CD4-positive, alpha-beta T cell treated with Interleukin-6 for 4 hours (primary cell): ENCODE measurements at places on chromosomes 11 and 22.

- DNase-seq: no peak
These were observed 214.1 kb downstream of the TBC1D22A start for GRCh38 chr22:46976598-46976997.

- no peak for DNase-seq
These were observed 178.2 kb upstream of the TMEM45B start for GRCh38 chr11:129637473-129637872.

DNA sequence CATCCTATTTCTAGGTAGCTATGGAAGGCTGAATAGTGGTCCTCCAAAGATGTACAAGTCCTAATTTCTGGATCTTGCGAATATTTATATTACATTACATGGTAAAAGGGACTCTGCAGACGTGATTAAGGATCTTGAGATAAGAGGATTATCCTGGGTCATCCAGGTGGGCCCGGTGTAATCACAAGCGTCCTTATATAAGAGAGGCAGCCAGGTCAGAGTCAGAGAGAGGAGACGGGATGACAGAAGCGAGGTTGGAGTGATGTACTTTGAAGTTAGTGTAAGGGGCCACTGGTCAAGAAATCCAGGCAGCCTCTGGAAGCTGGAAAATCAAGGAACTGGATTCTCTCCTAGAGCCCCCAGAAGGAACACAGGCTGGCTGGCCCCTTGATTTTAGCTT is 70.1 kb upstream of the MYOD1 start:
- DNase-seq: no peak

DNA sequence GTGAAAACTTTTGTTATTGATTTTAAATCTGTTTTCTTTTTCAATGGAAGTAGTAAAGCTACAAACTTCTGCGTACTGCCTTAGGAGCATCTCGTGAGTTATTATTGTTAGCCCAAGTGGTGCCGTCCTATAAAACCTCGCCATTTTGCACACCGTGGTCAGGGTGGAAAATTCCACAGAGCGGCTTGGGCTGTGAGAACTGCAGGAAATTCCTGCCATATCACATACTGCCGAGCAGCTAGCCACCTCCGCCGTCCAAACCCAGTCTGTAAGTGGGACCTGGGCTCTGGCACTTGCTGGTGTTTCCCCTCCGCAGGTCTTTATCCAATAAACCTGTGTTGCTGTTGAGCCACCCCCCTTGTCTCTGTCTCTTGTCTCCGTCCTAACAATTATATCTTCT is 88.0 kb upstream of the POU2AF2 start:
- DNase-seq: no peak

DNA sequence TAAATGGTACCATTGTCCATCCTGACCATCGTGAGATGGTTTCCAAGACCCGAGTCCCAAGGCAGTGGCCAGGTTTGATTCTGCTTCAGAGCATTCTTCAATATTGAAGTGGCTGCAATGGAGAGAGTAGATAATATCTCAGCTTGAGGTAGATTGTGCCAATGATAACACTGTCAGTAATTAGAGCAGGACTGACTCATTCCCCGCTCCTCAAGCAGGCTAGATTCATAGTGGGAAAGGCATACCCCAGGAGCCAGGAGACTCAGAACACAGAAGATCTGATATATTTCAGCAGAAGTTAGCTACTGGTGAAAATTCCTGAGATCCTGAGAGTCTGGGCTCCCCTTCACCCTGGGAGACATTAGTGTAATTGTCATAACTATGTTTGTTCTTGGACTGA is 55.6 kb upstream of the LARGE1 start:
- no peak for DNase-seq

DNA sequence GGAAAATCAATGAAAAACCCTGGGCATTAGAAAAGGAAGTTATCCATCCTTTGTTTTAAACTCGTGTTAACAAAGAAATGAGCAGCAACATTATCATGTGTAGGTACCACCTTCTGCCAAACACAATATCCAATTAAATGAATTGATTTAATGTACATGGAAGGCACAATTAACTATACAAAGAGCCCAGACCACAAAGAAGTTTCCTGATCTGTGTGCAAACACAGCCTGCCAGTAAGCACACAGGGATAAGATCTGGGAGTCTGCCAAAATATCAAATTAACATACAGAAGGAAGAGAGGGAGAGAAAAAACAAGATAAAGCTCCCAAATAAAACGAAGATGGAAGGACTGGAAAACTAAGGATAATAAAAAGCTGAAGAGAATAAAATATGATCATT is 54.1 kb upstream of the SLC25A1 start:
- no peak for DNase-seq

DNA sequence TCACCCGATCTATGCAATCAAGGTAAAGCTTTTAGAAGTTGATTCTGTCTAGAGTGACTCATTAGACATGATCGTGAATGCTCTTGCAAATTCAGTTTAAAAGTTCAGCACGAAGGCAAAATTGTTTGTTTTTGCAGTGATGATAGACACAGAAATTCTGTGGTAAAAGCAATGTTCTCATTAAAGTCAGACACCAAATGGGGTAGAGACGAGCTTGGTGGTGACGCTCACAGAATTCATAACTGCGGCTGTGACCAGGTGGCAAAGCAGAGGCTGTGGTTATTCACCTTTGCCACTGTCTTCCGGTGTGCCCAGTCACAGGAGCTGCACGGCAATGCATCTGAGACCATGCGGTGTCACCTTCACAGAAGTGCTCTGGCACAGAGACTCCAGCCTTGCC is 83.4 kb downstream of the WNT7B start:
- DNase-seq: no peak

DNA sequence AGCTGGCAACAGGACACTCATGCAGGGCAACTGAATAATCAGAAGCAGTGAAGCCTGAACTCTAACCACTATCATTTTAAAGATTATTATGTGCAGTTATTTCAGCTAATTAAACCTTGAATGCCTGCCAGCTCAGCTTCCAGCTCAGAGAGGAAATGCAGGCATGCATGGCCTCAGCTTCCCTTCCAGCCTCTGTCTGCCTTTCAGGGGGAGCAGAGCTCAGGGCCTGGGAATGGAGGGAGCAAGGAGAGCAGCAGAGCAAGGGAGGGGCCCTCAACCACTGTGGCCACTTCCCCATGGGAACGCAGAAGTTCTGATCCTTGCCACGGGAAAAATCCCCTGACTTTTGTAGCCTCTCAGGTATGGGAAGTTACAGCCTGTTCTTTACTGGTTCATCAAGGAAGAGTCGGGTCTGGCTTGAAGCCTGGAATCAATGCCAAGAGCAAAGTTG is 32.5 kb upstream of the APLNR start:
- DNase-seq: no peak

DNA sequence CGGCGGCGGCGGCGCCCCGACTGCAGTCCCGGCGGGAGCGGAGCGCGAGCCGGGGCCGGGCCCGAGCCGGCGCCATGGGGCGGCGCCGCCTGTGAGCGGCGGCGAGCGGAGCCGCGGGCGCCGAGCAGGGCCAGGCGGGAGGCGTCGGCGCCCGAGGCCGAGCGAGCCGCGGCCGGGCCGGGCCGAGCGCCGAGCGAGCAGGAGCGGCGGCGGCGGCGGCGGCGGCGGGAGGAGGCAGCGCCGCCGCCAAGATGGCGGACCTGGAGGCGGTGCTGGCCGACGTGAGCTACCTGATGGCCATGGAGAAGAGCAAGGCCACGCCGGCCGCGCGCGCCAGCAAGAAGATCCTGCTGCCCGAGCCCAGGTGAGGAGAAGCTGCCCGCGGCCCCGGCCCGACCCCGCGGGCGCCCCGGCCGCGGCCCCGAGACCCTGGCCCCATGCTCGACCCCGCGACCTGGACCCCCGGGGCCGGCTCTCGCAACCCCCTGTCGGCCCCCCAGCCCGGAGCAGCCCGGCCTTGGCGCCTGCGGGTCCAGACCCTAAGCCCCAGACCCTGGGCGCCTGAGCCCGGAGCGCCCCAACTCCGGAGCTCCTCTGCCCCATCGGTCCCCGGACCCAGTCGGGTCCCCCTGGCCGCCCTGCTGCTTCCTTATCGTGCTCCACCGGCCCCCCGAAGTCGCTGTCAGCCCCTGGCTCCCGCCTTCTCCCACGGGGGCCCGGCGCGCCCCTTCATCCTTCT is at the start of gene GRK2:
Gene GRK2 (plus strand): TSS at position 25 of the 739 bp plus-strand sequence. CDS start 227 bp downstream, at position 252.
- DNase-seq: peak; percentile 59

DNA sequence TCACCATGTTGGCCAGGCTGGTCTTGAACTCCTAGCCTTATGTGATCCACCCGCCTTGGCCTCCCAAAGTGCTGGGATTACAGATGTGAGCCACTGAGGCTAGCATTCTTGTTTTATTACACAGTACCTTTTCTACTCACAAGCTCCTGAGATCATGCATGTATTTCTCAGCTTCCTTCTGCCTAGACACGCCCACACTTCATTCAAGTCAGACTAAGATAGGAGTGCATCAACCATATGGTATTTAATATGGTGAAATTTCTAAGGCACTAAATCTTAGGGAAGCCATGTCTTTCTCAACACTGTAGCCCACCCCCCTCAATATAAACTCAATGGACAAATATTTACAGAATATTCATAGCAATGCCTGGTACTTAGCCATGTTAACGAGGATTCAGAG is 62.1 kb downstream of the SLC25A17 start:
- no peak for DNase-seq

DNA sequence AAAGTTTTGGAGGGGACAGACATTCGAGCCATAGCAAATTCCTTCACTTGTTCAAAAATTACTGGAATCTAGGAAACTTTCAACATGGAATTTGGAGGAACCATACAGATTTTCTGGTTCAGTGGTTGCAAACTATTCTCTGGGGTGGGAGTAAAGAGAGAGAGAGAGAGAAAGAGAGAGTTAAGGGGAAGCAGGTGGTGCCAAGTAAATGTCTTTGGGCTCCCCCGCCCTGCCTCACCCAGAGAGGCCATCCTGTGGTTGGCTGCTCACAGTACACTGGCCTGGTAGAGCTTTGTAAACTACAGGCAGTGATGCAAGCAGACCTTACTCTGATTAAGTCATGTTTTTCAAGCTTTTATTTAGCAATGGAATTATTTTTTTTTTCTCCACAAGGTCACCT is 82.6 kb downstream of the ADAMTS15 start:
- DNase-seq: no peak

DNA sequence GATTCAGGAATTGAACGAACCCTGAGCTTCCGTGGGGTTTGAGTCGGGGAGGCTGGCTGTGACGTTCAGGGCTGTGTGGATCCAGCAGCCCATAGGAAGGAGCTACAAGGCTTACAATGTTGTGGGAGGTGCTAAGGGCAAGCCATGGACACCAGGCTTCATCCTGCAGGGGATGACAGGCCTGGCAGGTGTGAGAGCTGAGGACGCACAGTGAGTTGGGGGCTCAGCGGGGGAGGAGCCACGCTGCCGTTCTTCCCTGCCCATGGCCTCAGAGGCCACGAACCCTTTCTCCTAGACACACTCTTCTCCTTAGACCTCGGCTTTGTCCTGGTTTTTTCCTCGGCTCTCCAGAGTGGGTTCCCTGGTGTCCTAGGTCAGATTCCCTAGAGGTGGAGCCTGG is 113.3 kb upstream of the SLC22A12 start:
- no peak for DNase-seq

GRCh38 chr11:48006301-48006992 is 26.1 kb downstream of the PTPRJ start:
- DNase-seq: peak; percentile 45

DNA sequence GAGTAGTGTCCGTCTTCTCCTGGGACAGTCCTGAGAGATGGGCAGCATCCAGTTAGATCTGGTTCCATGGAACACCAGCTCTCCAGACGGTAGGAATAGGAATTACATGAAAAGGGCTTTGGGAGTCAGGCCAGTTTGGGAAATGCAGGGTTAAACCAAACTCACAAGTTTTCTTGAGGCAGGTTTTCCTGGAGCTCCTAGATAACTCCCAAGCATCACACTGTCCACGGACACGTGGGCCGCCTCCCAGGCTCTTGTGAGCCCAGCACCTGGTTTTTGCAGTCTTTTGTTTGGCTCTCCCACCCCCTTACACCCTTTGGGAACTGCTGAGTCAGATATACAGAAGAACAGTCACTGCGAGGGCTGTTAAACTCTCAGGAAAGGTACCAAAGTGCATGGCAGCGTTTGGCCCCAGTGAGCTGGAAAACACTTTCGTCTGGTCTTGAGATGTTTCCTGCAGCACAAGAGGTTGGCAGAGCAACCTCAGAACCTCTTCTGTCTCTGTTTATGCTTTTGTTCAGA is 90.0 kb downstream of the BCR start:
- no peak for DNase-seq

DNA sequence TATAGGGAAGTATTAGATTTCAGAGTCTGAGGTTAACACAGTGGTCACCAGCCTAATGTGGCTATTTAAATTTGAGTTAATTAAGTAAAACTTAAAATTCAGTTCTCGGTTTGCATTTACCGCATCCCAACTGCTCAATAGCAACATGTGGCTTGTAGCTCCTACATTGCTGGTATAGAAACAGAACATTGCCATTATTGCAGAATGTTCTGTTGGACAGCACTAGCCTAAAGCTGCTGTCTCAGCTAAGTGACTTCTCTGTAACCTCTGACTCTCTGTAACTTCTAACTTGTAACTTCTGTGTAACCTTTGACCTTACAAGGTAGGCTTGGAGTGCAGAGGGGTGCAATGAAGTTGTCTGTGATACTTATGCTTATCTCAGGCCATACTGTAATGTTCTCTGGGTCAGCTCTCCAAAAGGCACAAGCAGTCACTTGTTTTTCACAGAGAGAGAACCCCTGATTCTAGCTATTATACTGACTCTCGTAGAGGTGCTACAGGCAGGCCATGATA is 78.7 kb downstream of the ZNRF3 start:
- DNase-seq: no peak

DNA sequence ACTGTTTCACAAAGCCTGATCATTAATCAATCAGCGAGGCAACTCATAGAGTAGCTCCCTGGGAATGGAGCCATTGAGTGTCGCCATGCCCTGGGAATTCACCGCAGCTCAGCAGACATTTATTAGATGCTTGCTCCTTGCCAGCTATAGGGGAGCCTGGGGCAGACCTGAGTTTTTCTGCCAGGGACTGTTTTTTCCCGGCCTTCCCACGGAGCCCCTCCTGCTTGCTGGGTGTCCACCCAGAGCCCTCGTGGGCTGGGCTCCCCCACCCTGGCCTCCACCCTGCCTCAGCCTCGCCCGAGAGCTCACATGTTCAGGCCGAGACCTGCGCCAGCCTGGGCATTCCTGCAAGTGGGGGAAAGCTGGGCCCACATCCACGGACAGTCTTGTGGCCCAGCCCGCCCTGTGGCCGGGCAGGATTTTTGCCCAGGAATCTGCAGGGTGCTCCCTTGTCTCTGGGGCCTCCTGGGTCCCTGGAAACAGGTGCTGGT is 64.9 kb downstream of the SMIM38 start:
- DNase-seq: no peak

DNA sequence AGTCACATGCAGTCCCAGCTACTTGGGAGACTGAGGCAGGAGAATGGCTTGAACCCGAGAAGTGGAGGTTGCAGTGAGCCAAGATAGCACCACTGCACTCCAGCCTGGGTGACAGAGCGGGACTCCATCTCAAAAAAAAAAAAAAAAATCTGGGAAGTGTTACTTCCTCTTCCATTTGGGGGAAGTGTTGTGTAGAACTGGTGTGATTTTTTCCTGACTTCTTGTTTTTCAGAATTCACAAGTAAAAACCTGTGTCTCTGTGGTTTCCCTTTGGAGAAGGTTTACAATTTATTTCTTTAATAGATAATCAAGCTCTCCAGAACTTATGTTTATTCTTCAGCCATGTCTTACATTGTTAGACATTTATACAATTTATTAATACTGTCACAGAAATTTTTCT is 396.1 kb downstream of the BRD1 start:
- no peak for DNase-seq

GRCh38 chr11:118305726-118306125 is 1.2 kb downstream of the CD3E start:
- DNase-seq: peak; percentile 71

- DNase-seq: no peak
These were observed 8.9 kb downstream of the OLFML1 start for GRCh38 chr11:7494086-7494745.
